ENCODE measurements at places on chromosomes 1 and 21.

- DNase-seq = no peak
Observed at GRCh38 chr1:206451134-206451686, 19.1 kb upstream of the IKBKE start.

GRCh38 chr21:34589511-34590282 lies 25.2 kb downstream of the RCAN1 start:
- DNase-seq = no peak

- no peak for DNase-seq
Observed at GRCh38 chr1:179241530-179242097, 12.1 kb upstream of the ABL2 start.

GRCh38 chr1:163922743-163923201 lies 601.0 kb downstream of the NUF2 start:
- DNase-seq = no peak

- no peak for DNase-seq
Observed at GRCh38 chr1:85577419-85578320, 2.9 kb upstream of the CCN1 start.

DNA sequence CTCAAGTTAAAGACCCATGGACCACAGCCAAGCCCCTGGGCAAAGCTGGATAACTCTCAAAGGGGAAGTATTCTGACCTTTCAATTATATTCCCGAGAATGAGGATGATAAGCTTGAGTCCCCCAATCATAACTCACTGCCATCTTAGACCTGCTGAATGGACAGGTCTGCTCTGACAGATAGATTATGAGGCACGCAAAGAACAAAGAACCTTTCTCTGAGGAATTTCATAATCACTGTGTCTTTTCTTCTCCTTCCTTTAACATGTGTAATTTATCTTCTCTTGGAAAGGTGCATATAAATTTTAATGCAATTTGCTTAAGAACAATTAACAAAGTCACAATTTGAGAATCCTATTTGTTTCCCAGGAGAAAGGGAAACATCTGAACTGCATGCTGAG lies 22.0 kb downstream of the PIGM start:
- DNase-seq = no peak

GRCh38 chr1:37656026-37656425 lies 21.3 kb upstream of the RSPO1 start:
- DNase-seq = no peak

GRCh38 chr1:103937763-103938357 lies 188.2 kb downstream of the AMY1C start:
- DNase-seq = no peak

DNA sequence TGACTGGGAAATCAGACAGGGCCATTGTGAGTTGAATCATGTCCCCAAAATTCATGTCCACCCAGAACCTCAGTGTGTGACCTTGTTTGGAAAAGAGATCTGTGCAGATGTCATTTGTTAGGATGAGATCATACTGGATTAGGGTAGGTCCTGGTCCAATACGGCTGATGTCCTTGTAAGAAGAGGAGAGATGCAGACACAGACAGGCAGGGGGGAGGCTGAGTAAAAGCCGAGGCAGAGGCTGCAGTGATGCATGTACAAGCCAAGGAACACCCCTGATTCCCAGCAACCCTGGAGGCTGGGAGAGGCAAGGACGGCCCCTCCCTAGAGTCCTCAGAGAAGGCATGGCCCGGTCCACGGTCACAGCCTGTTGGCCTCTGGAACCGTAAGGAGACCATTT lies 15.9 kb upstream of the NPPB start:
- no peak for DNase-seq

- DNase-seq = no peak
Observed at GRCh38 chr1:117622726-117623125, 16.9 kb downstream of the TENT5C start.

- DNase-seq = no peak
Observed at GRCh38 chr1:178620584-178621475, 104.2 kb upstream of the RALGPS2 start.

DNA sequence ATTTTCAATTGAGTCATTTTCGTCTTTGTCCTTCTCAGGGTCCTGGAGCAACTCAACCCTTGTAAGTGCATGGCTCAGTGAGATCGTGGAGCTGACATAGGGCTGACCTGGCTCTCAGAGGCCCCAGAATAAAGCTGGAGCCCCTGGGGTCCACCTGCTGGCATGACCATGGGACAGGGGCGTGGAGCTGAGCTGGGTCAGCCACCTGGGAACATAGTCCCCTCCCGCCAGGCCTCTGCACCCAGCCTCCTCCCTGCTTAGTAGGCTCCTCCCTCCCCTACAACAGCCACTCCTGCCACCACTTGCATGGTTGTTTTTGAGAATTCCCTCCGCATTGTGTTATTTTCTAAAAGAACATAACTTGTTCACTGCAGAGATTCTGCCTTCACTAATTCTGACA lies 3.1 kb upstream of the RIPK4 start:
- no peak for DNase-seq

DNA sequence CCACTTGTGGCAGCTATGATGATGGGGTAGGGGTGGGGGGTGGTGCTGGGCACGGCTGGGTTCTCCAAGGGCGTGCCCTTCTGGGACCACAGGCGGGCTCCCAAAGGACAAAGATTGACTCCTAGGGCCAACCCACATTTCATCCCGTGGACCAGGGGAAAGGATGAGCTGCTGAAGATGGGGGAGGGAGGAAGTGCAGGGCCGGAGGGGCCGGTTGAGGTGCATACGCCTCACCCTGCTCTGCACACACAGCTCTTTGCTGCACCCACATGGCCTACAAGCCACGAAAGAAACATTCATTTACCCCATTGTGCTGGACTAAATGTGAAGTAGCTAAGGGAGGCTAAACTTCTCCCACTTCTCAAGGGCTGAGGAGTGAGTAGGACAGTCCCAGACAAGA lies 34.2 kb upstream of the GNPAT start:
- DNase-seq = no peak

DNA sequence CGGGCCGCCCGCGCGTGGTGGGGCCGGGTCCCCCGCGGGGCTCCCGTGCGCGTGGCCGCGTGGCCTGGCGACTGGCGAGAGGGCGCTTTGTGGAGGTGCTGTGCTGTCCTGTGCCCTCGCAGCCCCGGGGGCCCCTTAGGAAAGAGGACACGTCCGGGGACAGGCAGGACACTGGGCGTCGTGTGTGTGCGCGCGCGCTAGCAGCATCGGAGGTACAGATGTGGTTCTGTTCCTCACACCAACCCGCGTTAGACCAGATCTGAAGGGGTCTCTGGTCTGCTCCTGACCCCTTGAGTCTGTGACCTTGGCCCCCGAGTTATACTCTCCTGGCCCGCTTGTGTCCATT lies 489 bp downstream of the ACTN2 start:
- DNase-seq = no peak

DNA sequence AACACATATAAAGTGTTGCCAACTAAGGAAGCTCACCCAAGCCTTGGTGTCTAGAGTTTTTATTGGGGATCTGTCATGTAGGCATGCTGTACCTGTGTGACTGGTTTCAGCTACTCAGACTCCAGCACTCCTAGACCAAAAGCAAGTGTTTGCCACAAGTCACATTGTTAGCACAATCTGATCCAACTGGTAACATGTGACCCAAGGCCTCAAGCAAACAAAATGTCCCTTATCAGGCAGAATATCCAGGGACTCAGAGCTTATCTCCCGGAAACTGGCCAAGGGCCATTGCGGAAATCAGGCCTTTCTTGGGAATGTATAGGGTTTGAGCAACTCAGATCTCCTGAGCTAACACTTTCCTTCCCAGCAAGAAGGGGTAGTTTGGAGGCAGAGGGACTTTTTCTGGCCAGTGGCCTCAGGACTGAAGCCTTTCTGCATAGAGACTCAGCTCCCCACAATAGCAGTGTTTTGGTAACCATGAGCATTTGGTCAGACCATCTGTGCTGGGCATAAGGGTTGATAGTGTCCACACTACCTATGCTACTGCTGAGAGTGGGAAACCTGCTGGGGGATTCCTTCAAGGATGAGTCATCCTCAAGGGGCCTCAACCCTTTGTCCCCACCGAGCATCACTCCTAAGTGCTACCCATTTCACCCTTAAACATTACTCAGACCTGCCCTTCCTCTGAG lies 29.6 kb downstream of the NHLH2 start:
- no peak for DNase-seq

- no peak for DNase-seq
Observed at GRCh38 chr1:58722414-58722813, 22.6 kb upstream of the MYSM1 start.

- no peak for DNase-seq
Observed at GRCh38 chr1:29855561-29856160, 619.3 kb downstream of the PTPRU start.

DNA sequence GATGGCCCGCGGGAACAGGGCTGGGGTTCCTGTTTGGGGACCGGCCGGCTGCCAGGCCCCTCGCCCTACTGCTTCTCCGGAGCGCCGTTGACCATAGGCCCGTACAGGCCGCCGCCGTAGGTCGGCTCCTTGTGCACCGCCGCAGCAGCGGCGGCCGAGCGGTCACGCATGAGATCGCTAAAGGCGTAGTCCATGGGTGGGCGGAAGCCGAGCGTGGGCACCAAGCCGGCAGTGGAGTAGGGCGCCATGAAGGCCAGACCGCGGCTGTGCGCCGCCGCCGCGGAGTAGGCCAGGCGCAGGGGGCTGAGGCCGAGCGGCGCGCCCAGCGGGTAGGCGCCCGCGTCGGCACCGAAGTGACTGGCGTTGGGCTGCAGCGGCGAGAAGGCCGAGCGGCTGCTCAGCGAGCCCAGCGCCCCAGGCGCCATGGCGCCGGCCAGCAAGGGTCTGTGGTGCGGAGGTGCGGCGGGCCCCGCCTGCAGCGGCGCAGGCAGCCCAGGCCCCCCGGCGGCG lies 4.6 kb downstream of the DMRTA2 start:
- no peak for DNase-seq

DNA sequence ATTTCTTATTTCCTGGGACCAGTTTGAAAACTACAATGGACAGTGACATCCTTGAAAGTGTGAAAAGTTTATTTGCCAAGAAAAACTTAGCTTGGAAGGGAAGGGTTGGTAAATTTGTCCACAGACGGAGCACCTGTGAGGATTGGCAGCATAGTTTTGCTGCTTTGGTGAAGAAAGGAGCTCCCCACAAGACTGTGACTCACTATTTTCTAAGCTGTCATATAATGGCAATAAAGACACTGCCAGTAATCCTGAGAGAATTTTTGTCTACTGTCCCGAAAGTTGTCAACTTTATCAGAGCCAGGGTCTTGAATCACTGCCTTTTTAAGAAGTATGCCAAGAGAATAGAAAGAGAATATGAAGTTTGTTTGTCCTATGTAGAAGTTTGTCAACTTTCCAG lies 230.8 kb downstream of the NEGR1 start:
- no peak for DNase-seq

GRCh38 chr1:73626326-73626725 lies 571.6 kb downstream of the LRRIQ3 start:
- DNase-seq = no peak

- DNase-seq = no peak
Observed at GRCh38 chr1:230550428-230550827, 91.9 kb upstream of the COG2 start.

DNA sequence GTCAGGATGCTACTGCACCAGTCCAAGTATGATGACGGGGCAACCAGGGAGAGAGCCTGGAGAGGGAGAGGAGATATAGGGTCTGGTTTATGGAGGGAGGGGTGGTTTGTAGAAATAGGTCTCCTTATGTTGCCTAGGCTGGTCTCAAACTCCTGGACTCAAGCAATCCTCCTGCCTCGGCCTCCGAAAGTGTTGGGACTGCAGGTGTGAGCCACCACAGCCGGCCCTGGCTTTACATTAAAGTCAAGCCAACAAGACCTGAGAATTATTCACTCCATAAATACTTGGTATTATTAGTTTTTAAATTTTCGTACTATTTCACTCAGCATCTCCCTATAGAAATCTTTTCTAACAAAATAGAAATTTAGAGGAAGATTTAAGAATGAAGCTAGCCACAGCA lies 86.8 kb downstream of the MATN1 start:
- DNase-seq = no peak

DNA sequence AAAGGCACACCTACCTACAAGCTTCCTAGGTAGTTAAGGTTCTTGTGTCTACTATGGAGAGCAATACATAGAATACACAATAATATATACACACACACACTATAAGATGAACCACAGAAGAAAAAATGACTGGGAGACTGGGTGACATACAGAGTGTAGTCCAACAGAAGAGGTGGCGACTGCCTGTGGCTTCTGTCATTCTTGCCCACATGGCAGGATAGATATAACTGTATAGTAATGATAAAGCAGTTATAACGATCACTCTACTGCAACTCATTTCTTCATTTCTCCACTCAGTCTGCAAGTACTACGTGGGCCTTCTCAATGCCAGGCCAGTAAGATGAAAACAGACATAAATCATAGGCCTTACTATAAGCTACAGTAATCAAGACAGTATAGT lies 113.8 kb upstream of the EDN2 start:
- DNase-seq = no peak

DNA sequence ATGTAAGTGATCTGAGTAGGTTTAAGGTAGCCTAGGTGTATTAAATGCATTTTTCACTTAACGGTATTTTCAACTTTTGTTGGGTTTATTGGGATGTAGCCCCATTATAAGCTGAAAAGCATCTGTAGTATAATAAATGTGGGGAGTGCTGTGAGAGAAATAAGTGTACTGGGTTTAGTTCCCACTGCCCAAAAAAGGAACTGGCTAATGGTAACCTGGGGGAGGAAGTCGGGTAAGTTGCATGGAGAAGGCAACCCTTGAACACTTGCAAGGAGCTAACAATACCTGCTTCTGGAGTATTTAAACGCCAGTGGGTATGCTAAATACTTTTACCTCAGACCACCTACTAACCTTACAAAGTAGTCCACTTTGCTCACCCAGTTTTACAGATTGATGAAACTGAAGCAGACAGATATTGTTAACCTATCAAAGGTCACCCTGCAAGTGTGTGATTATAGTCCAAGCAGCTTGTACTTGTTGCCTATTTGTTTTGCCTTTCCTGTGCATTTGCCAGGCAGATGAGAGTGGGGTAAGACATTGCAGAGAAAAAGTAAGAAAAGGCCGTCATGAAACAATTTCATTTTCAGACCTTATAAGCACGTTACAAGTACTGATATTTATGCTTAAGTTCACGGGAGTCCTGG lies 7.6 kb upstream of the SHISA4 start:
- no peak for DNase-seq

DNA sequence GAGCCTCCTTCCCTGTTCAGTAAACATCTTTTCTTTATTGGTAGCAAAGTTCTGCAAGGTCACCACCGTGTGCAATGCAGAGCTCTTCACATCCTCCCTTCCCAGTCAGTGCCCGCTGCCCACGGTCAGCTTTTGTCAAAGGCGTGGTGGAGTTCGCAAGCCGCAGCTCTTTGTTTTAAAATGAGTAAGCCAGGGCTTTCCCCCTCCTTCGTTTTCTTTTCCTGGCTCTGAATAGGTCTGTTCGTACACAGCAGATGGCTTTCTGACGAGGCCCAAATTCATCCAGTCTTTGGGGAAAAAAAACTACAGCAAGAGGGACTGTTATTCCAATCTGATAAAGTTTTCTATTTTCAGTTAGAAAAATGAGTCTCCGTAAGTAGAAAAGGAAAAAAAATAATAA lies 153.2 kb downstream of the LRIG2 start:
- no peak for DNase-seq

DNA sequence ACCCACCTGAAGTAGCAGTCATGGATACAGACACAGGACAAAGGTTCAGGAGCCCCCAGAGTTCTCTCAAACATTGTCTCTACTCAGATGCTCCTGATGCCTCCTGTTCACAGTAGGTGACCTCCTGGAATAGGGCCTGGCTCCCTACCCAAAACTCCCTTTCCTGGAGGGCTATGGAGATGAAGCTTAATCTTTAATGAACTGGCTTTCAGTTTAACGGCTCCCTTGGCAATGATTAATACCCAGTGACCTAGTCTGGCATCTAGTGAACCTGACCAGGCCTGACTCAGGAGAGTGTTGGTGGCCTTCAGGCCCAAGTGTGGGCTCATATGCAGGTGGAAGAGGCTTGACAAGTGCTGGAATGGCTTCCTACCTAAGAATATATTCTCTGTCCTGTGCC lies 65.2 kb upstream of the TRABD2B start:
- DNase-seq = no peak
